Activated CD8-positive, alpha-beta memory T cell treated with anti-CD3 and anti-CD28 coated beads, Interleukin-2, amount 50 U/mL, for 4 hours (primary cell): ENCODE measurements at places on chromosomes 12 and 14.

DNA sequence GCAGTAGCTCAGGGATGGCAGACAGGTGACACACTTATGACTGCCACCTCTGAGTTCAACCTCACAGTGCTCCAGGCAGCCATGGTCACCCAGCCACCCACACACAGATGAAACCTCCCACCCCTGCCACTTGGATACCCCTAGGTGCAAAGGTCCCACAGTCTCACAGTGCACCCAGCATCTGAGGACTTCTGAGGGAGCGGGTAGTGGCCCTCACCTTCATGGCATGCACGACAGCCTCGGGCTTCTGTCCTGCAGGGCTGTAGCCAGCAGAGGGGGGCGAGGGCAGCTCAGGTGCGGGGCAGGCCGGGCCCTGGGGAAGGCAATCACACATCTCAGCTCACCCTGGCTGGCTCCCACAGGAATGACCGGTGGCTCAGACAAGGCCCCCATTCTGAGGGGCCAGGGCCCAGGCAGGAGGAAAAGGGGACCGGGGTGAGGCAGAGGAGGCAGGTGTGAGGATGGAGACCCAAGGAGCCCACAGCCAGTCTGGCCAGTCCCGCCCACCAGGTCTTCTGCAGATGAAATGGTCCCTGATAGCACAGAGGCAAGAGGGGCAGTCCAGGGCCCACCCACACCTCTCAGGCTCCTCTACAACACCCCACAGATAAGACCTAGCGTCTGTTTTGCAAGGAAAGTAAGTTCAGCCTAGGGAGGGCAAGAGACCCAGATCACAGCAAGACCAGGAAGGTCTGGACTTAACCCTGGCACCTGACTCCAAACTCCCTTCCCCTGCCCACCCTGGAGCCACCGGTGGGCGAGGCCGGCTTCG, 35.8 kb downstream of the CCNK start:
- no peak for DNase-seq

- DNase-seq = no peak
Observed at GRCh38 chr12:95177201-95177768, 40.0 kb downstream of the FGD6 start.

DNA sequence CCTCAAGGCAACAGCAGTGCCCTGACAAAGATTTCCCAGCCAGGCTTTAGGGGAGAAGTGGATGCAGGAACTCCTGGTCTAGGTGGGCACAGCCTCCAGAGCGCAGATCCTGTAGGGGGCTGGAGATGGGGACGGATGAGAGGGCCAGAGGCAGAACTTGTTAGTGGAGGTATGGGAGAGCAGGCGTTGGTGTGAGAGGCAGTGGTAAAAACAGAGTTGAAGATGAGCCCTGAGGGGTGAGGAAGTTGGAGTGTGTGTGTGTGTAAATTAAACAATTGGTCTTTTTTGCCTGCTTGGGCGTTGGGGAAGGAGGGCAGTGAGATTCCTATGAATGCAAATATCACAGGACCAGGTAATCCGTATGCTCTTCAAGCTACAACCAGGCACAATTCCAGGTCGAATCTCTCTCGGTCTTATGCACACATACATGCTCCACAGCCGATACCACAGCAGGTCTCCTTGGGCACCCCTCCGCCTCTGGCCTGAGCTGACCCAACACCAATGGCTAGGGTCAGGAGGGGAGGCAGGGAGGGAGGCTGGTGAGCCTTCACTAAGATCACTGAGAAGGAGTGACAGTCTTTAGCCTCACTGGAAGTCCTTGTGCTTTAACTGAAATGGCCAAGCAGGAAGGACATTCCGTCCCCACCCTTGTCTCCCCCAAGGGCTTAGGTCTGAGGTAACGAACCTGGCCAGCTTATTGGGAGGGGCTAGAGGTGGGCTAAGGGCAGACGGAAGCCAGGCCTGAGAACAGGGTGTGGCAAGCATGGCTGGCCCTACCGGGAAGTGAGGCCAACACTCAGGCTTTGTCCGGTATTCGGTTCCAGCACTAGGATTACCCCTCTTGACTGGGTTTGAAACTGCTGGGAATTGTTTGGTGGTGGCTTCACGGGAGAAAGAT, 1.5 kb upstream of the KRT7 start:
- no peak for DNase-seq

DNA sequence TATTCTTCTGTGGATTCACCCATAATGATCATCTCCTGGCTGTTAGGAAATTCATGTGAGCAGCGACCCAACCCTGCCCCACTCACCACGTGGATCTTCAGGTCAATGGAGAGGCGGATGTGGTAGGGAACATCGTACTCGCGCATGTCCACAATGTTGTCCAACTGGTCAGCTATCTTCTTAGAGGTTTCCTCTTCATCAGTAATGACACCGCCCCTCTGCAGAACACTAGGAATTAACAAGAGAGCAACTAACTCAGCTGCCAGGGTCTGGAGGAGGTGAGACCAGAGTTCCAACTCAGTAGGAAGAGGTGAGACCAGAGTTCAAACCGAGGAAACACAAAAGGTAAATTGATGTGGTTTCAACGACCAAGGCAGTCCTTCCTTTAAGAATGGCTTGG, 9.7 kb downstream of the POLE start:
- DNase-seq = no peak

- no peak for DNase-seq
Observed at GRCh38 chr12:107474099-107474498, 211.5 kb upstream of the PWP1 start.
